ENCODE measurements at places on chromosomes 6 and 20.

GRCh38 chr20:59577037-59577808 is 27.1 kb upstream of the PHACTR3 start:
- no peak for DNase-seq

GRCh38 chr6:31083742-31084354 is 28.5 kb downstream of the C6orf15 start:
- DNase-seq: peak; percentile 44

DNA sequence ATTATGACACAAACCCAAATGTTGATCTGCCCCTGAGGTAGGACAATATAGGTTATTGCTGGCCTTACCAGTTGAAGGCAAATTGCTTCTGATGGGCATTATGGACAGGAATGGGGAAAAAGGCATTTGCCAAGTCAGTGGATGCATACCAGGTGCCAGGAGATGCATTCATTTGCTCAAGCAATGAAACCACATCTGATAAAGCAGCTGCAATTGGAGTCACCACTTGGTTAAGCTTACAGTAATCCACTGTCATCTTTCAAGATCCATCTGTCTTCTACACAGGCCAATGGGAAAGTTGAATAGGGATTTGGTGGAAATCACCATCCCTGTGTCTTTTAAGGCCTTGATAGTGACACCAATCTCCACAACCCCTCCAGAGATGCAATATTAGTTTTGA is 648.6 kb downstream of the COL12A1 start:
- DNase-seq: no peak

GRCh38 chr20:37484331-37484730 is 36.7 kb upstream of the NNAT start:
- no peak for DNase-seq

DNA sequence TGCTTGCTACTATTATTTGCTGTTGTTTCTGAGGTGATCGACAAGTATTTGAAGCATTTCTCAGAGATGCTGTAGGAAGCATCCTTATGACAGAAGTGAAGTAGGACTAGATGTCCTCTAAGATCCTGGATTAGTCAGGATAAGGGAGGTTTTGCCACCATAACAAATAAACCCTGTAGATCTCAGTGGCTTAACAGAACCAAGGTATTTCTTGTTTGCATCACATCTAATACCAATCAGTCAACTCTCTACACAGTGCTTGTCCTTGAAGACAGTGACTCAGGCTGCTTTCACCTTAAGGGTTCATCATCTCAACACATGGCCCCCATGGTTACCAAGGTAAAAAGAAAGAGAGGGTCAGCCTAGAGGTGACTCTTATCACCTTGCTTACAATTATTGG is 92.9 kb upstream of the ISM1 start:
- no peak for DNase-seq

GRCh38 chr6:2266841-2267240 is 21.4 kb upstream of the GMDS start:
- DNase-seq: no peak

- no peak for DNase-seq
Measured at GRCh38 chr6:153367021-153367420, 235.9 kb upstream of the RGS17 start.

- no peak for DNase-seq
Measured at GRCh38 chr6:143746202-143747119, 68.7 kb downstream of the PHACTR2 start.

DNA sequence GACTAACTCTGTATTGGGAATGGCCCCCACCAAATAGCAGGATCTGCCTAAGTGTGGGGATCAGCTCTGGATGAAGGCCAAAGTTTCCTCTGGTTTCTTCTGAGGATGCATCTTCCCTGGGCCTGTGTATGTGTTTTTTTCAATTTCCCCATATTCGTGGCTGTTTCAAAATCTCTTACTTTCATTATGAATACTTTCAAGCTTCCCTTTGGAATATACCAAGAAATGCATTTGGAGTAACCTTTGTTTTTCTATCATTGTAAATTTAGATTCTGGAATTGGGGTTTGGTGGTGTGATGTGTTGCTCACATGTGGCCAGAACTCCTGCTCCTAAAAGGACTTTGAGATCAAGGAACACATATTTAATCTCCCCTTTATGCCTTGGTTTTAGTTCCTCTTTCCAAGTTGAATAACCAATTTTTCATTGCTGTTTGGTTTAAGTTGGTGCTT is 8.4 kb downstream of the ENTPD6 start:
- no peak for DNase-seq

DNA sequence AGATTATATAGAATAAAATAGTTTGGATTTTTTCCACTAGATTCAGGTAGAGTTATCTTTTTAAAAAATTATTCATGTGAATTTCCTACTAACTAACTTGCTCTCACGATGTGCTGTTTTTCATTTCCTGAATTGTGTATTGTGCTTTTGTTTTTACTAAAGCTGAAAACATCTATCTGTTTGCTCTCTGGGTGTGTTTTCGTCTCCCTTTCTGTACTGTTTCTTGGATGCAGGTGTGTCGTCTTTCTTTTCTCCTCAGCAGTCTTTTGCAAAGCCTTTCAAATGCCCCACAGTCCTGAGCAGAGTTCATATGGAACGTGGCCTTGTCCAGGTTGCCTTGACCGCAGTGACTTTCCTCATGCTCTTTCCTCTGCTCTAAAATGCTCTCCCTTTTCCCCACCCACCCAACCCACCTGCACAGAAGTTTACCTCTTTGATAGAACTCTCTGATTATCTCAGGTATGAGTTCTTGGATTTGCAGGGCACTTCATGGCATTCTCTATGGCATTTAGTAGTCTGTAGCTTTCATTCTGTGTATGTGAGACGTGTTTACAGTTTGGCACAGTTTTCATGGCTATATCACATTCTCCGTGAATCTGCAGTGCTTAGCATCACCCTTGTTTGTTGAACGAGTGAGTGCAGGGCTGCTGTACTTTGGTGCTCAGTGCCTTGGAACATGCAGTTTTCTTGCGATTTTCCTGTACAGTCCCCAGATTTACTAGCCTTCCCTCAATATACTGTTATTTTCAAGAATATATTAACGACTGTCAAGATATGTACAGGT is 77.1 kb downstream of the FARS2 start:
- no peak for DNase-seq

DNA sequence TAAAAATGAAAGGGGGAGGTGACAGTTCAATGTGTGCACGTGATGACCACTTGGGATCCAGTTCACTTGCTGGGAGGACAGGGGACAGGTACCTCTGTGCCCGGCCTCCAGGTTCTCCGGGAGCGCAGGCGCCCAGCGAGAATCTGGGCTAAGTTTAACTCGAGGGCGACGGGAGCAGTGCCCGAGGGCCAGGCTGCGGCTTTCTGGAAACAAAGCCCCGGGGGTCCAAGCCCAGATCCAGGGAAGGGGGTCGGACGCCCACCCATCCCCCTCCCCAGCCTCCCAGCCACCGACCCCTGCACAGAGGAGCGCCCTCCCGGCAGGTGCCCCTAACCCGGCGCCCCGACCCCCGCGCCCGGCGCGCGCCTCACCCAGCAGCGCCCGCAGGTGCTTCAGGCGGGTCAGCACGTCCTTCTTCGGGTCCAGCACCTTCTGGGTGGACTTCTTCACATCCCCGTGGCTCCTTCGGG is 405 bp downstream of the RALGAPA2 start:
- peak; percentile 46 for DNase-seq

DNA sequence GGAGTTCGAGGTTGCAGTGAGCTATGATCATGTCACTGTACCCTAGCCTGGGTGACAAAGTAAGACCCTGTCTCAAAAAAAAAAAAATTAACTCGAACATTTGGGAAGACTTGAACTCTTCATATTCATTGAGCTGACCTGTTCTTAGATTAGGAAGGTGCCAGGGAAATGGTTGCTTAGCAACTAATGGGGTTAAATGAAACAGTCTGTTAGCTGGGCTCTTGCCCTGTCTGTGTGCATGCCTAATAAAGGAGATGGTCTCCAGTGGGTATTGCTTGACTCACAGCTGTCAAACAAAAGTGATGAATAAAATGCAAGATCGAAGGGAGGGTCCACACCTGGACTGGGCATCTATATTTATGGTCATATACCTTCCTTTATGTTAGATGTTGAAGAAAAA is 101.8 kb downstream of the KLHL32 start:
- no peak for DNase-seq

DNA sequence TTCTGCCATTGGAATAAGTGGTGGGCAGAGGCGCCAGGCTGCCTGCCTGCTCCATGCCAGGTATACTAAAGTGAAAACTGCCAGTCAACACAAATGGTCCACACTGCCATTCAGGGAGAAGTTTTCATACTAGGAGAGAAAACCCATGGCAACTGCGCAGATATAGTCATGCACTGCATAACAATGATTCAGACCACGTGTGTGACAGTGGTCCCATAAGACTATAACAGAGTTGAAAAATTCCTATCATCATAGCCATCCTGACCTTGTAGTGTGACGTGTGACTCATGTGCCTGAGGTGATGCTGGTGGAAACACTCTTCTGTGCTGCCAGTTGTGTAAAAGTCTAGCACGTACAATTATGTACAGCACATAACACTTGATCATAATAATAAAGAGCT is 25.1 kb downstream of the ZC3H12D start:
- no peak for DNase-seq
